GM23248 (cell line): ENCODE measurements at places on chromosomes 13 and 19. TPM values are rescaled to one million over a fixed set of nuclear protein-coding genes. Genes with fewer than 3 reads are reported as not detected.

LGALS14 gene
- not detected in 2 replicates for polyA plus RNA-seq

METTL21C gene
- not detected in 2 replicates for polyA plus RNA-seq

- DNase-seq: no peak
Measured at GRCh38 chr13:102935896-102936321, 90.1 kb downstream of the ERCC5 start.

- DNase-seq: peak; percentile 51
Measured at GRCh38 chr19:6740589-6741343, 1.3 kb downstream of the TRIP10 start.

- no peak for DNase-seq
Measured at GRCh38 chr19:5515737-5516136, 52.0 kb downstream of the TINCR start.
